Activated CD4-positive, alpha-beta T cell treated with anti-CD3 and anti-CD28 coated beads, Interleukin-2, amount 10 ng/mL, durations not matched to agents 7 days and 5 days (primary cell): ENCODE measurements at places on chromosomes 16 and 17. TPM values are rescaled to one million over a fixed set of nuclear protein-coding genes. Genes with fewer than 3 reads are reported as not detected.

GRCh38 chr16:29926711-29927052, 656 bp upstream of the KCTD13 start:
- H3K36me3 ChIP-seq, result peaks cover 8% of the 10 kb centered on the region
- peak overlapping the region; percentile 89 for H3K4me3 ChIP-seq
- no peak for DNase-seq
- H3K27ac ChIP-seq, result peak overlapping the region; percentile 94

GRCh38 chr17:7992516-7992915, 9.9 kb upstream of the GUCY2D start:
- H3K4me1 ChIP-seq, result peaks cover 42% of the 10 kb centered on the region
- no peak overlapping the region for H3K4me3 ChIP-seq
- peaks cover 9% of the 10 kb centered on the region for H3K27me3 ChIP-seq
- H3K27ac ChIP-seq, result no peak overlapping the region
- no peak for DNase-seq

- H3K27ac ChIP-seq, result no peak overlapping the region
- no peaks in the 10 kb centered on the region for H3K36me3 ChIP-seq
- H3K27me3 ChIP-seq, result no peaks in the 10 kb centered on the region
- no peak for DNase-seq
Measured at GRCh38 chr16:79213214-79213613, 387.3 kb downstream of the MAF start.

DBNDD1 gene
- 0.15 TPM for total RNA-seq

DNA sequence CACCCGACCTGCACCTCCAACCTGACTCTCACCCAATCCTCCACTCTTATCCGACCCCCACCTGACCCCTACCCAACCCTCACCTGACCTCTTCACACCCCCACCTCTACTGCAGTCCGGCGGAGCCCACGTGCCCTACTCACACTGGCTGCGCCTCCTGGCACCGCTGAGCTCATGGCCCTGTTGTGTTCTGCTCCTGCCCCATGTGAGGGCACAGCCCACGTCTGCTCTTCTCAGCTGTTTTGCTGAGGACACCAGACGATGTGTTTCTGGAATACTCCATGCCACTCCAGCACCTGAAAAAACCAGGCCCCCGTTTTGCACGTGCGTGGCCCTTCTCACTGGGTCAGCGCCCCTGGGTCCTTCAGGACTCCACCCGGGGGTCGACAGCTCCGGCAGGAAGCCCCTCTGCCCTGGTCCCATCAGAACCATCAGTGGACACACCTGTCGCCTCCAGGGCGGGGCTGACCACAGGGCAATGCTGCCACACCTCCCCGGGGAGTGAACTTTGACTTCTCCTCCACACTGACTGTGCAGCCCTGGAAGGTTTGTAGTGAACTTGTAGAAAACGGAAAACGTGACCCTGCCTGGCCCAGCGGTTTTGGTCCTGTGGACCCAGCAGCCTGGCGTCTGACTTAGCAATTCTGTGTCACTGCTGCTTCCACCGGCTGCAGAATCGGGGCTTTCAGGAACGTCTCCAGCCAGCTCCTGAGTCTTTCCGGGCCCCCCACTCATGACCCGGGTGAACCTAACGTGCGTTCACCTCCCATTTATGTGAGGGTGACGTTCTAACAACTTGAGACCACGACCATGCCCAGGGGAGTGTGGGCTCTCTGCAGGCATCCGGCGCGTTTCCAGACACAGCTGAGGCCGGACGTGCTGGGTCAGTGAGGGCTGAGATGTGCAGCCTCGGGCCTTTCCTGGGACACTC, 5.7 kb upstream of the RAB40B start:
- no peak for DNase-seq
- no peaks in the 10 kb centered on the region for H3K36me3 ChIP-seq
- no peak overlapping the region for H3K27ac ChIP-seq
- H3K4me1 ChIP-seq, result peaks cover 6% of the 10 kb centered on the region
- H3K27me3 ChIP-seq, result no peaks in the 10 kb centered on the region

HGS gene
- 128 TPM for total RNA-seq

DNA sequence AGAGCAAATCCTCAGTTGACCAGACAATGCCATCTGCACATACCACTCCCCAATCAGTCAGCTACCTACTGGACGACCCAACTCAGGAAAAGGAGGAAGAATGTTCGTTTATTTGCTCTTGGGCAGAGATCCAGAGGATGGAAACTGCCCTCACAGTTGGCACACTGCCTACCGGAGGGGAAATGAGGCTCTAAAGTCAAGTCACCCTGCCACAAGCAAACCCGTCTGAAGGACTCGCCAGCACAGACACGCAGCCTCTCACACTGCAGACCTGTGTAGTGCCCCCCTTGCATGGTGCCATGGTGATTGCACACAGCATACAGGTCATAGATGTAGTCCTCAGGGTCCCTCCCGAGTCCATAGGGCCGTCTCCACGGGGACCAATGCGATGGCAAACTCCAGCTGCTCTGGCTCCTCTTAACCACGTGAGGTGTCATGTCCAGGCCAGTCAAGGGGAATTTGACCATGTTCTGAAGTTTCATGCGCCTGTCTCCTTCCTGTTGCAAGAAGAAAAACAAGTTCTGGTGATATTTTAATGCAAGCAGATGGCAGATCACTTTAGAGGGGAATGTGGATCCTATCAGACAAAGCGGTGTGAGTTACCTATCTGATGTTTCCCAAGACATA, 69.5 kb downstream of the USP31 start:
- H3K27ac ChIP-seq, result no peak overlapping the region
- no peaks in the 10 kb centered on the region for H3K27me3 ChIP-seq
- peaks cover 3% of the 10 kb centered on the region for H3K4me1 ChIP-seq
- peaks cover 27% of the 10 kb centered on the region for H3K36me3 ChIP-seq
- no peak for DNase-seq

DNA sequence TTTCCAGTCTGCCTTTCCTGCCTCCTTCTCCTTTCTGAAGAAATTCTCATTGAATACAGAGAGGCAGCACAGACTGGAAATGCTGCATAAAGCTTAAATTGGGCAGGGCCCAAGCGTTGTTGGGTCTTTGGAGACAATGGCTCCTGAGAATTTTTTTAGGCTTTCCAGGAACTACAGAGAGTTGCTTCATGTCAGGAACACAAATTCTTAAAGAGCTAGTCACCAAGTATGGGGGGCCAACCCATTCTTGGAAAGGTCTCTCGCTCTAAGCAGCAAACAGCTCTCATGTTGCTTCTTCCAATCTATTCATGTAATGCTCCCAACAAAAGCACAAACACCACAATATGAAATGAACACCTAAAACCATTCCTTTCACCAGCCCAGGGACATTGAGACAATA, 6.9 kb downstream of the HNF1B start:
- H3K27me3 ChIP-seq, result peaks cover 59% of the 10 kb centered on the region
- peaks cover 6% of the 10 kb centered on the region for H3K4me1 ChIP-seq
- no peak for DNase-seq
- no peaks in the 10 kb centered on the region for H3K36me3 ChIP-seq

HS3ST6 gene
- not detected for total RNA-seq

DNA sequence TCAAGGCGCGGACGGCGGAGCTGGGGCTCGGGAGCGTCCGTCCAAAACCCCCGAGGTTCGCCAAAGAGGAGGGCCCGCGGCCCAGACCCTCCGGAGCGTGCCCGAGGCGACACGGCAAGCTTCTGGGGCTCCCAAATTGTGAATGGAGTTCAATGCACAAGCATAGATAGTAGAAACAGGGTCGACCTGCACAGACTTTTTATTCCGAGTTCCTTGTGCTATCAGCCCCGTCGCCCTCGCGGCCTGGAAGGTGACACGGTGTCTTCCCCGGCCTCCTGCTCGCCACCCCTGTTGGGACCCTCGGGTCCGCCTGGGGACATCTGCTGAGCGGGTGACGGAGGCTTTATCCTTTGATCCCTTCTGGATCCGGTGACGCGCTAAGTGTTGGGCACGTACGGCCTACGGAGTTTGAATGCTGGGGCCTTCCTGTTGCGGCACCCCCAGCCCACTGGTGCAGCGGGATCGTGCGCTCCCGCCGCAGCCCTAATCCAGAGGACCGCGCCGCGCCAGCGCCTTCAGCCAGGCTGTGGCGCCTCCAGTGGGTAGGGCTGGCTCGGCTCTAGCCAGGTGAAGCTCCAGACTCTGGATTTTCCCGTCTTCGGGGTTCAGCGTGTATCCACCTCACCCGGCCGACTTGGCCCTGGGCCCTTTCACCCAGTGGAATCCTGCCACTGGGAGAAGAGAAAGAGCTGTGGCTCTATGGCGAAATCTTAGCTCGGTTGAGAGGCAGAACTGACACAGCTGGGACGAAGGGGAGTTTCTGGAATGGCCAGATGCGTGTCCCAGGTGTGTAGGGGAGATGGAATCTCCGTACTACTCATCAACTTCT, 17.0 kb upstream of the NTN1 start:
- H3K27me3 ChIP-seq, result peaks cover 71% of the 10 kb centered on the region
- H3K36me3 ChIP-seq, result peaks cover 1% of the 10 kb centered on the region
- H3K4me1 ChIP-seq, result peaks cover 10% of the 10 kb centered on the region
- no peak overlapping the region for H3K27ac ChIP-seq

DNA sequence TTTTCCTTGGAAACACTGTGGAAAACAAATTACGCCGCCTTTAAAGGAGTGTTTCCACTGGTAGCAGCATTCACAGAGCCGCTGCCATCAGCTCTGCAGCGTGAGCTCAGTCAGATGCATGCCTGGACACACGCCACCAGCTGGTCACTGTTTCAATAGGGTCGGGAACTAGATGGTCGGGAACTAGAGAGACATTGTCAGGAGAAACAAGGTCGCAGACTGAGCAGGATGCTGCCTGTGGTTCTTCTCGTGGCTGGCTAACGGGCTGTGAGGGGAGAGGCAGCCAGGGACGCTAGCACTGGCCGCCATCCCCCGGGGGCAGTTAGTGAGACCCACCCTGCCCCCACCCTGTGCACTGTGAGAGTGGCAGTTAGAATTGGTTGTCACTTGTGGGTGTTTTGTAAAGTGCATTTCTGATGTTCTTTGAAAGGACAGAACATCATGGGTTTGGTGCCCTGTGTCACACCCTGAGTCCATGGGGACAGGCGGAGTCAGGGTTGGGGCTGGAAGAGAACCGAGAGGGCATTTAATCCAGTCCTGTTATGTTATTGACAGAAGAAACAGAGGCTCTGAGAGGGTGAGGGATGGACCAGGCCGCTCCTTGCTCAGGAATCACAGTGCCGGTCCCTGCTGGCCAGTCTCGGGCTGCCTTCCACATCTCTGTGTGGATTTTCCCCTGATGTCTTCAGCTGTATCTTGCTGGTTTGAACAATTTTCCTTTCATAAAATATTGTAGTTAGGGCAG, 86.3 kb downstream of the SPECC1 start:
- peaks cover 3% of the 10 kb centered on the region for H3K4me1 ChIP-seq
- H3K4me3 ChIP-seq, result no peak overlapping the region
- H3K36me3 ChIP-seq, result no peaks in the 10 kb centered on the region
- H3K27me3 ChIP-seq, result peaks cover 3% of the 10 kb centered on the region

DNA sequence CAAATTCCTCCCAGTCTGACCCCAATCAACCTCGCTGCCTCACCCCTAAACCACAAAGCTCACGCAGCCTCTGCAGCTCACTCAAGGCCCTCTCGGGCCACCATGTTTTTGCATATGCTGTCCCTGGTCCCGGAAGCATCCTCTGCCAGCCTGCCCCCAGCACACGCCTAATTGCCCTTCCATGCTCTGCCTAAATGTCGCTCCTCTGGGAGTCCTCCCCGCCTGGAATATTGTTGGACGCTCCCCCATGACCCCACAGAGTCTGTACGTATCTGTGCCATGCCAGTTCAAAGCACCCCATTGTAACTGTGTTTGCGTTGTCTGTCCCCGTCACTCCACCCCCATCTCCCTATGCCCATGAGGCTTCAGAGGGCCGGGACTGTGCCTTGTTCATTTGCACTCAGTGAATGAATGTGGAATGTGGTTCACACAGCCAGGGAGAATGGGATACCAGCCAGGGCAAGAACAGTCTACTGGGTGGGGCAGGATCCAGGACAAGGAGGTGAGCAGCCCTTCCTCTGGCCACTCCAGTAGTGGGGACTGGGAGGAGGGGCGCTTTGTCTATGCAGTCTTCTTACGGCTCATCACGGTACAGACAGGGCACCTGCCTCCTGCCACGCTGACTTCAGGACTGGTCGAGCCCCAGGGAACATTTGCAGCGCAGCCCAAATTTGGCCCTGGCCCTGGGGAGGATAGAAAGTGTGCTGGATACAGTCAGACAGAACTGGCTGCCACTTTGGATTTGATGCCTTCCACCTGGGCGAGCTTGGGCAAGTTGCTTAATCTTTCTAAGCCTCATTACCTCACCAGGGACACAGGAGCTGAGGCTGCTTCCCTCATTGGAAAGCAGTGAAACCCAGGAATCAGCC, 48.5 kb downstream of the NOS2 start:
- no peak overlapping the region for H3K27ac ChIP-seq
- H3K27me3 ChIP-seq, result no peaks in the 10 kb centered on the region
- H3K4me3 ChIP-seq, result no peak overlapping the region

NPIPA3 gene
- 3.1 TPM for total RNA-seq

DNA sequence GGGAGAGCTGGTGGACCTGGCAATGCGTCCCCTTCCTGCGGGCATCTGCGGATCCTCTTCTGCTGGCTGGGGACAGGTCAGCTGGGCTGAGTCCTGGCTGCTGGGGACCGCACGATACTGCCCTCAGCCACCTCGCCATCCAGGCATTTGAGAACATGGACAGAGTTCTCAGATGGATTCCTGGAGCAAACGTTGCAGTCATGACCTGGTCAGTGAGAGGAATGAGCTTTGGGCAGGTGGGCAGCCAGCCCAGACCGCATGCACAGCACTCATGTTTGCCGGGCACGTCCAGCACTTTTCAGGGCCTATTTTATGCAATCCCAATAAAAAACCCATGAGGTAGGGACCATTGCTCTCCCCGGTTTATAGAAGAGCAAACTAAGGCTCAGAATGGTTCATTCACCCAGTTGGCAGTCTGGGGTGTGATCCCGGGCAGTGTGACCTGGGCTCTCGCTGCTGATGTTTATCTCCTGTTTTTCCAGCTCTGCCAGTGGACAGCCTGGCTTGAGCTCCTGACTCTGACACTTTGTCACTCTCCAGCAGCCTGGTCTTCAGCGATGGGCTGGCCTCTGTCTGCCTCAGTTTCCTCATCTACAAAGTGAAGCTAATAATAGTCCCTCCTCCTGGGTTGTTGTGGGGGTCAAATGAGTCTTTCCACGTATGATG, 294.7 kb downstream of the IRF8 start:
- peaks cover 48% of the 10 kb centered on the region for H3K27me3 ChIP-seq
- no peak overlapping the region for H3K27ac ChIP-seq
- no peaks in the 10 kb centered on the region for H3K36me3 ChIP-seq
- no peak overlapping the region for H3K4me3 ChIP-seq
- no peaks in the 10 kb centered on the region for H3K4me1 ChIP-seq
- no peak for DNase-seq

AKAP10 gene
- 45.6 TPM for total RNA-seq

GRCh38 chr17:78366109-78366848, 6.4 kb upstream of the SOCS3 start:
- H3K27ac ChIP-seq, result no peak overlapping the region
- H3K27me3 ChIP-seq, result peaks cover 5% of the 10 kb centered on the region
- no peaks in the 10 kb centered on the region for H3K36me3 ChIP-seq
- no peak overlapping the region for H3K4me3 ChIP-seq

DNA sequence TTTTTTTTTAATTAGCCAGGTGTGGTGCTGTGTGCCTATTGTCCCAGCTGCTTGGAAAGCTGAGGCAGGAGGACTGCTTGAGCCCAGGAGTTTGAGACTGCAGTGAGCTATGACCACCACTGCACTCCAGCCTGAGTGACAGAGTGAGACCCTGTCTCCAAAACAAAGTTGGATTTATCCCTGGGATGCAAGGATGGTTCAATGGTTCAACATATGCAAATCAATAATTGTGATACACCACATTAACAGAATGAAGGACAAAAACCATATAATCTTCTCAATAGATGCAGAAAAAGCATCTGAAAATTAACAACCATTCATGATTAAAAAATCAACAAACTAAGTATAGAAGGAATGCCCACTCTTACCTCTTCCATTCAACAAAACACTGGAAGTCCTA, 33.5 kb downstream of the CDR2 start:
- H3K27ac ChIP-seq, result no peak overlapping the region
- H3K4me1 ChIP-seq, result peaks cover 30% of the 10 kb centered on the region
- no peaks in the 10 kb centered on the region for H3K27me3 ChIP-seq
- no peak for DNase-seq
- no peak overlapping the region for H3K4me3 ChIP-seq

KCNJ12 gene
- total RNA-seq, result not detected

CAMTA2 gene
- total RNA-seq, result 58.2 TPM
